ENCODE measurements at places on chromosomes 2 and 18.
A peak's percentile ranks its signal among the peaks of the same experiment; 100 is the strongest.

DNA sequence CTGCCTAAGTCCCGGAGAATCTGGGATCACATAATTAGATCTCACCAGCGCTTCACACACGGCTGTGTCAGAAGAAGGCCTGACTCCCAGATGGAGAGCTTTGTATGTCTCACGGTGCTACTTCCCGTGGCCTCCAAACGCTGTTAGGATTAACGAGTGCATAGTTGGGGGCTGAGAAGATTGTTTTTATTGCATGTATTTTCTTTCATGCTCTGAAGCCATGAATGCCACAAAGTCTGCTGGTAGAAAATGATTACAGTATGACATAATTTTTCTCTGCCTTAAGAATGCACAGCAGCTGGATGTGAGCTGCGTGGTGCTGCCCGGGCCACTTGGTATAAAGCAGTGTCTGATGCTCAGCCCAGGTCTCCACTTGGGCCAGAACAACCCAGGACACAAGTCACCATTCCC lies 166.5 kb downstream of the SEPTIN10 start:
- DNase-seq = peak; percentile 96

DNA sequence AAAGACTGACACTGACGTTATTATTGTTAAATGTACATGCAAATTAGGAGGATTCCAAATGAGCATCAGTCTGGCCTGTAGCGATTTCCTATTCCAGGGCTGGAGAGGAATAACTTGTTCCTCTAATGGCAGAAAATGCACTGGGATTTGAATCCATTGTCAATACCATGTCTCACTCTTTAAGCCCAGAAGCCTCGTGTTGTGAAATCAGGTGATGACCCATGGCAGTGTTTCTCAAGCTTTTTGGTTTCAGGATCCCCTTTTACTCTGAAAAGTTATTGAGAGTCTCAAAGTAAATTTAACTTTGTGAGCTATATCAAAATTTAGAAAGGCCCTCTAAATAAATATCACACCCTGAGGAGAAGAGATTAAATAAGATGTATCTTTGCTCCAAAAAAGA lies 279.2 kb downstream of the GALR1 start:
- no peak for DNase-seq

GRCh38 chr2:241096979-241097378 lies 5.1 kb downstream of the MTERF4 start:
- no peak for DNase-seq

GRCh38 chr2:134745023-134745422 lies 26.2 kb upstream of the TMEM163 start:
- DNase-seq = no peak

DNA sequence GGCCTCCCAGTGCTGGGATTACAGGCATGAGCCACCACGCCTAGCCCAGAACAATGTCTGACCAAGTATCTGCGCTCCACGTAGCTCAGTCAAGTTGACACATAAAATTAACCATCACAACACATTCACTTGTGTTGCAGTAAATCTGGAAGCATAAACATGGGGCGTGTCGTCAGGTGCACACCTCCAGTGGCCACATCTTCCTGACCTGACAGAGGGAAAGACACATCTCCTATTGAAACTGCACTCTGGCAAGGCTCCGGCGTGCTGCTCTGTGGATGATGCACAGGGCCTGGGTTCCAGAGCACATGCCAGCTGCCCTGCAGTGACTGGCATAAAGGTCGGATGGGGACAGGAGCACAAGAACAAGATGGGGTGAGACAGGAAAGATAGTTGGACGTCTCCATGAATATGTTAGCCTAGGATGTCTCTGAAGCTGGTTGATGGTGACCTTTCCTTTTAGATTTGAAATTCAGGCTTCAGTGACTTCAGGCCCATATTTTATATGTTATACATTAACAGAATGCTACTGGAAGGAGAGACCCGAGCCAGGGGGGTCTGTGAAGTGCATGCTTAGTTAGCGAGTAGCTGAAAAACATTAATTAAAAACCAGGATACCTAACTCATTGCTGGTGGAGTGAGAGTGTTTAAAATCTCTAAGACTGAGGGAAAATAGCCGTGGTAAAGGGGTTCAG lies 10.9 kb downstream of the IMPA2 start:
- no peak for DNase-seq

- DNase-seq = no peak
Measured at GRCh38 chr2:62938126-62938525, 112.5 kb upstream of the OTX1 start.

DNA sequence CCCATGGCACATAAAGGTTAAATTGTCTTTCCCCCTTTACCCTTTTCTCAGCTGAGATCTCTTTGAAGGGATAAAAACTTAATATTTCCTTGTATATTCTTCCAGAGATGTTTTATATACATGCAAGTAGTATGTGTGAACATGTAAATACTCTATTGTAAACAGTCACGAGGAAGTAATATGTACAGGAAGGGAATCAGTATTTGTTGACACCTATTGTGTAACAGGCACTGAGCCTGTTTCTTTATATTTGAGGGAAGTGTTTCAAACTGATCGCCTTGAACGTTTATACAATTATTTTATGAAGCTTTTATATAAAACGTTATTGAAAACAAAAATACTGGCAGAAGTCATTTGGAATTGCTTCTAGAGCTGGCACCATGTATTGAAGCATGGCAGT lies 13.2 kb downstream of the RALBP1 start:
- DNase-seq = no peak

GRCh38 chr2:106800976-106801655 lies 84.9 kb downstream of the ST6GAL2 start:
- no peak for DNase-seq

DNA sequence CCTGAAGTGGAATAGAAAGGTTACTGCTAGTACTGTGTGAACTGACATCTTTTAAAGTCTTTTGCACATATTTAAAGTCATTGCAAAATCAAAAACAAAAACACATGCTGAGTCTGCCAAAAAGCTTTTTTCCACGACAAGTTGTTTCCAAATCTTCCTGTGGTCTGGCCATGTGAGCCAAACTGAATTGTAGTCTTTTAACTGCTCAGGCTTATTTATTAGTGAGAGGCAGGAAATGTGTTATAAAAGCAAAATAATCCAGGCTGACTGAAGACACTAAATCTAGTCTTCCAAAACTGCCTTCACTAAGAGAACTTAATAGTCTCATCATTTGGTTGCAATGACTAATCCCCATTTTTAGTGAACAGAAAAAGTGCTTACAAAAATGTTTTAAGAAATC lies 2.3 kb downstream of the KRCC1 start:
- no peak for DNase-seq

GRCh38 chr2:41970988-41971660 lies 76.7 kb upstream of the PKDCC start:
- no peak for DNase-seq

- DNase-seq = peak; percentile 68
Measured at GRCh38 chr18:3454365-3455089, 4.6 kb downstream of the TGIF1 start.

DNA sequence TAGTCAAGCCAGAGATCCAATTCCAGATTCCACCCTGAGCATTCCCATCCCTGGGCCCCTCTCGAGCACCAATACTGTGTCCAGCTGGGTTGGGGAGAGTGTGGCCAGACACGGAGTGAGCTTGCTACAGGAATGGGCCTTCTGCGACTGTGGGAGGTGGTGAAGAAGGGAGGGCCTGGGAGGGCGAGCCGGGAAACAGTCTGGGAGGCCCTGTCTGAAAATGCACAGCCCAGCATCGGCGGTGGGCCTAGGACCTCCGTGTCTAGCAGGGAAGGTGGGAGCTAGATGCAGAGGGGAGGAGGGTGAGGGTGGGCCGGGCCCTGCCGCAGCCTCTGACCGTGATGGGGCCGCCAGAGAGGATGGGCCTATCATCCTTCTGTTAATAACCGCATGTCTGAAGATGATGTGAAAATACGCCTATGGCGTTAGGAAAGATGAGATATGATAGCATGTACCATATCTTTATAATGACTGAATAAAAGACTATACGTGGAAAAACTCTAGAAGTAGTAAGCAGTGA lies 1.9 kb upstream of the OTOS start:
- DNase-seq = no peak

DNA sequence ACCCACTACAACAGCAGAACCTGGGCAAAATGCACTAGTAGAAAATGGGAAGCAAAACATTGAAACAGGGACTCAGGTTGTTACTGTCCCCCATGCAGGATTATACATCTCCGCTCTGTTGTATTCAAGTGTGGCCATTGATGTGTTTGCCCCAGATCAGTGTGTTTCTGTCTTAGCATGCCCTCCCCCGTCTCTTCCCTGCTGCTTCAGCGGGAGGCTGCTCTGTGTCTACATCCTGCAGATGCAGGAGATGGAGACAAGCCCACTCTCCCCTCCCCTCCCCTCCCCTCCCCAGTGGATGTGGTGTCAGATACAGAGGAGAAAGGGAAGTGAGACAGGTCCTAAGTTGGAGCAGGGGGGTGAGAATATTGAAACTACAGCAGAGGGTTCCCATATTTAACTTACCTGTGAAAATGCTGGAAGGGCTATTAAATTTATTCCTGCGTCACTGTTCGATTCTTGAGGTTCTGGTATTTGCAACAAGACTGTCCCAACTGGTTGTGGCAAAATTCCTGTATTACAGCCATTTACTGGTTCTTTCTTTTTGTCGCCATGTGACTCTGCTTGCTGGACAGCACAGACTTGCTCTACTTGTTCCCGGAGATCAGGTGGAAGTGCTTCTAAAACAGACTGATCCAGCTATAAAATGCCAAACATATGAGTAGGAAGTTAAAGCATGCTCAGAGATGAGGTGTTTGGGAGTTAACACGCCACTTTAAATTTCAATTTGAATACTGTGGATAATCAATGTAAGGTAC lies 67.0 kb downstream of the EIF5B start:
- DNase-seq = no peak

DNA sequence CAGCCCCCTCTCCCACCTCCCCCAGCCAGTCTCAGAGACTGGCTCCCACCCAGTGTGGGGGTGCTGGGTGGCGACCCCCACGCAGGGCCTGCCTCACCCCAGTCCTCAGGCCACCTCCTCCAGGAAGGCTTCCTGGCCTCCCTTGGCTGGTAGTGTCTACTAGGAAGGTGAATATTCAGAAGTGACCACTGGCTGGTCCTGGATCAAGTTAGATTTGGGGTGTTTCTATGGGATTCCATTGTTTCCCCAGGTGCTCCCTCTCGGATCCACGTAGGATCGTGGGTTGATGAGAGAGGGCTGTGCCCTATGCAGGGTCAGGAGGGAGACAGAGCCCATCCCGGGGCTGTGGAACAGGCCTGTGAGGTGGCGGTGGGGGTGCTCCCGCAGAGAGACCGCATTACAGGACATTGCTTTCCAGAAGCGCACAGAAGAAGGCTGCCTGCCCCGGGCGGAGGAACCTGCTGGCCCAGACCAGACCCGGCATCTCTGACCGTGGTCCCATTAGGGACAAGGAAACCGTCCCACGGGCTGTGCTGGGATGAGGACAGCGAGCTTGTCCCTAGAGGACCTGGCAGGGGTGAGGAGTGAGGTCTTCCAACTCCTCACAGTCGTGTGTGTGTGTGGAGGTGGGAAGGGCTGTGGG lies 3.3 kb downstream of the PDCD1 start:
- no peak for DNase-seq

GRCh38 chr2:108988076-108988795 lies 784 bp downstream of the EDAR start:
- no peak for DNase-seq

DNA sequence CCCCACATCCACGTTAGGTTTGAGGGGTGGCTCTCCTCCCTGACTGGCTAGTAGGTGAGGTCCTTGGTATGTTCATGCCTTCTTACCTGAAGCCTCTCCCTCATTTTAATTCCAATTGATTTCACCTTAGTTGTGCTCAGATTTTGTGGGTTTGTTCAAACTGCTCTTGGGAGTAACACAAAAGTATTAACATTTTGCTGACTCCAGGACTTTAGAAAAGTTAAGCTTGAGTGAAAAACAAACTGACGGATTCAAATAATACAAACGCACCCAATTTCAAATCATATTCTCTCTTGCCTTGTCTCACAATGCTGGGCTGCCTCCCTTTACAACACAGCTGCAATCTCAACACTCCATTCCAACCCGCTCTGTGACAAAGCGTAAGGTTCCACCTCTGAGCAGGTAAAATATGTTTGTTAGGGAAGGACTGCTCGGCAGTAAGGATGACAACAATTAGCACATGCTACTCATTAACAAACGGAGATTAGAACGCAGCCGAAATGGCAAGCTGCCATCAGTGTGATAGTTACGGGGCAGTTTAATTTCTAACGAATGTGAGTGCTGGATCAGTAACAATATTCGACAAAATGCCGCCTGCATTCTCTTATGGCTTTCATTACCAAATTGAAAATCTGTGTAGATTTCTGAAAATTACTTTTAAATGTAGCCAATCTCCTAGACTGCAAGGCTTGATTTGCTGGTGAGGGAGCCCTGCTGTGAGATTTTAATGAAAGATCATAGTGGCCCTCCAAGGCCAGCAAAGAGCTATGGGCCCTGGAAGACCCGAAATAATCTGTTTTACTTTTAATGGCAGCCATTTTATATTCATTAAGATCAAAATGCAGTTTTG lies 730.6 kb upstream of the FANCL start:
- DNase-seq = no peak

- DNase-seq = no peak
Measured at GRCh38 chr18:2847317-2848246, 776 bp downstream of the EMILIN2 start.

- no peak for DNase-seq
Measured at GRCh38 chr18:33660696-33661310, 82.8 kb downstream of the ASXL3 start.

GRCh38 chr18:34283506-34283905 lies 58.8 kb upstream of the NOL4 start:
- no peak for DNase-seq

- DNase-seq = peak; percentile 46
Measured at GRCh38 chr2:64491426-64491825, 32.7 kb upstream of the AFTPH start.

- peak; percentile 83 for DNase-seq
Measured at GRCh38 chr2:64212346-64212745, 68.1 kb upstream of the PELI1 start.

DNA sequence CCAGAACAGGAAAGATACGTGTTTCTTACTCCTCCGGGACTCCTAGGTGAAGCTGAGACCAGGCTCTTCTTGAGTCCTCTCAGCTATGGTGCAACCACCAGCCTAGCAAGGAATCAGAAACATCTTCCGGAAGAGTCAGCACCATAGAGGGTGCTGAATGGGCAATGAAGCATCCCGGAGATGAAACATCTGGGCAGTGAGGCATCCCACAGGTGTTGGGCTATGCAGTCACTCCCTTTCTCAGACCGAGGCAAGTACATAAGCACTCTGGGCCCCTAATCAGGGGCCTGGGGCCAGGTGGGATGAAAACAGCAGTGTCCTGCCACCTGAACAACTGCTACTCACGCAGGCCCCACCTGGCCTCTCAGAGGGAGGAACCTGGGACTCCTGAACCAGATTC lies 1.4 kb upstream of the CAPN10 start:
- no peak for DNase-seq

GRCh38 chr2:127884436-127884835 lies 1.3 kb downstream of the AMMECR1L start:
- peak; percentile 53 for DNase-seq
